ENCODE measurements at places on chromosomes 2 and 18. TPM values are rescaled to one million over a fixed set of nuclear protein-coding genes. Genes with fewer than 3 reads are reported as not detected.

ACKR3 gene
- total RNA-seq: not detected

SERPINB10 gene
- total RNA-seq: not detected

SATB2 gene
- 14.5 TPM for total RNA-seq

TTLL4 gene
- total RNA-seq: 22.9 TPM

USP37 gene
- total RNA-seq: 8.7 TPM

SERPINB4 gene
- total RNA-seq: not detected

MROH2A gene
- total RNA-seq: not detected

CABYR gene
- 1.0 TPM for total RNA-seq

FAP gene
- not detected for total RNA-seq

ALMS1 gene
- total RNA-seq: 12.3 TPM

MERTK gene
- 2.4 TPM for total RNA-seq

ONECUT2 gene
- 0.03 TPM for total RNA-seq

AQP4 gene
- not detected for total RNA-seq

GTF3C2 gene
- total RNA-seq: 72.5 TPM

DQX1 gene
- total RNA-seq: 0.13 TPM

G6PC2 gene
- not detected for total RNA-seq

GCG gene
- not detected for total RNA-seq

FIGN gene
- total RNA-seq: 0.43 TPM

UGT1A4 gene
- total RNA-seq: not detected

MDH1B gene
- 0.29 TPM for total RNA-seq

FSHR gene
- total RNA-seq: not detected

TACR1 gene
- total RNA-seq: not detected

COL3A1 gene
- not detected for total RNA-seq

SCN9A gene
- 1.8 TPM for total RNA-seq
